ENCODE measurements at places on chromosomes 7 and 10. TPM values are rescaled to one million over a fixed set of nuclear protein-coding genes. Genes with fewer than 3 reads are reported as not detected.

LRMDA gene
- total RNA-seq, result 2.1 TPM

DLX5 gene
- 0.22 TPM for total RNA-seq

C10orf143 gene
- total RNA-seq, result 0.94 TPM

TMEM236 gene
- not detected for total RNA-seq

NPSR1 gene
- not detected for total RNA-seq

ABCB1 gene
- 0.15 TPM for total RNA-seq

VGF gene
- total RNA-seq, result 37.1 TPM

DNA sequence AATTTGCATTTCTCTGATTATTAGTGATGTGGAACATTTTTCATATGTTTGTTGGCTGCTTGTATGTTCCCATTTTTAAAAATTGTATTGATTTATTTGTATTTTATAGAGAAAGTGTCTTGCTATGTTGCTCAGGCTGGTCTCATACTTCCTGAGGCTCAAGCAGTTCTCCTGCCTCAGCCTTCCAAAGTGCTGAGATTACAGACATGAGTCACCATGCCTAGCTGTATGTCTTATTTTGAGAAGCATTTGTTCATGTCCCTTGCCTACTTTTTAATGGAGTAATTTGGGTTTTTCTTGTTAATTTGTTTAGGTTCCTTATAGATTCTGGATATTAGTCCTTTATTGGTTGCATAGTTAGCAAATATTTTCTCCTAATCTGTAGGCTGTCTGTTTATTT, 214.2 kb upstream of the KAT6B start:
- H3K36me3 ChIP-seq, result no peaks in the 10 kb centered on the region
- no peaks in the 10 kb centered on the region for H3K27me3 ChIP-seq
- DNase-seq, result no peak
- H3K4me1 ChIP-seq, result no peaks in the 10 kb centered on the region

- no peaks in the 10 kb centered on the region for H3K27me3 ChIP-seq
- DNase-seq, result no peak
- H3K4me3 ChIP-seq, result no peak overlapping the region
These were observed 529.8 kb upstream of the IGFBP3 start for GRCh38 chr7:46450886-46451285.

GRCh38 chr10:114517368-114518250, 113.3 kb upstream of the AFAP1L2 start:
- H3K4me1 ChIP-seq, result peaks cover 4% of the 10 kb centered on the region
- H3K27ac ChIP-seq, result no peak overlapping the region
- no peak overlapping the region for H3K4me3 ChIP-seq
- no peaks in the 10 kb centered on the region for H3K27me3 ChIP-seq
- H3K36me3 ChIP-seq, result no peaks in the 10 kb centered on the region

Data from H9 (cell line).